ENCODE measurements at places on chromosomes 5 and 9. TPM values are rescaled to one million over a fixed set of nuclear protein-coding genes. Genes with fewer than 3 reads are reported as not detected.

GRCh38 chr9:94974154-94974879 is 247.8 kb downstream of the AOPEP start:
- no peak for DNase-seq

DNA sequence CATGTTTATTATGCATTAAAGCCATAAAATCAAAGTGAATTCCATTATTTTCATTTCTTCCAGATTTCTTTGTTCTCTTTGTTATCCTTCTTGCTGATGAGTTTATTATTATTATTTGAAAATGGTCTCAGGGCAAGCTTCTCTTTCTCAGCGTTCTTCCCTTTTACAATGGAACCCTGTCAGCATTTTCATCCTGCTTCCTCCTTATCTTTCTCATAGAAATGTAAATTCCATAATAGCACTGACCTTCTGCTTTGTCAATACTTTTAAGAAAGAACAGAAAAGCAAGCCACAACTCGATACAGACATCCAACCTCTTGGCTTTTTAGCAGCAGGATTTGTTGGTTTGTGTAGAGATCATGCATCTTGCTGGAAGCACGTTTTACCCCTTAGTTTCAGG is 114.0 kb upstream of the BASP1 start:
- DNase-seq, result no peak

DNA sequence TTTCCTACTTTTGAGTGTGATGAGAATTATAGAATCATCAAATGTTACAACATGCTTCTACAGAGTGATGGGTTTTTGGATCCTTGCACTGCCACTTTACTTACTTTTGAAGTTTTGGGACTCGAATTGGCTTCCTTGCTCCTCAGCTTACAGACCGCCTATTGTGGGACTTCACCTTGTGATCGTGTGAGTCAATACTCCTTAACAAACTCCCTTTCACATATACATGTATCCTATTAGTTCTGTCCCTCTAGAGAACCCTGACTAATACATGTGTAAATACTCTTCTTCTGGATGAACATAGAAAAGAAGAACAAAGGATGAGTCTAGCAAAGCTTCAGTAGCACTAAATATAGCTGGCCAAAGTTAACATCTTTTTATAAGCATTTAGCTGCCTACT is 98.7 kb upstream of the PDE4D start:
- no peak for DNase-seq

DNA sequence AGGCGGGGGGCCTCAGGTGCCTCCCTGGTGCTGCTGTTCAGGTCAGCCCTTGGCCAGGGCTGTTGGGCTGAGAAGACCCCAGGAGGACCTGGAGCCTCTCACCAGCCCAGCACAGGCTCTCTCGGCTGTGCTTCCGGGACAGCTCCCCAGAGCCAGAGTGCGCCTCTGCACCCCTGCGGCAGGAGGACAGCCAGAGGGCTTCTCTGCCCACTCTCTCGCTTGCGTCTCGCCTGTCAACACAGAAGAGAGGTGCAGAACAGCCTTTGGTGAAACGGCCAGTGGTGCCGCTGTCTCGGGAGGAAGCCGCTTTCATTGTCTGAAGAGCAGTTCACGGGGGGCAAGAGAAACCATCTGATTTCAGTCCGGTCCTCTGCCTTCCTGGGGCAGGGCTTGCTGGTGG is 3.8 kb upstream of the NACC2 start:
- DNase-seq, result no peak

DNA sequence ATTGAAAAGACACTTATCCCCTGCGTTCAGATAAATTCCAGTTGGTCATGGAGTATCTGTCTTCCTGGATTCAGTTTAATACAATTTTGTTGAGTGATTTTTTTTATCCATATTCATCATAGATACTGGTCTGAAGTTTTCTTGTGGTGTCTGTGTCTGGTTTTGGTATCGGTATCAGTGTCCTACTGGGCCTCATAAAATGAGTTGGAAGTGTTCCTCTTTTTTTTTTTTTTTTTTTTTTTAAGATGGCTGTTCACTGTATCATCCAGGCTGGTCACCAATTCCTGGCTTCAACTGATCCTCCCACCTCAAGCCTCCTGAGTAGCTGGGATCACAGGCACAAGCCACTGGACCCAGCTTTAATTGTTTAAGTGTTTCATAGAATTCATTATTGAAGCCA is 2.9 kb upstream of the CAMSAP1 start:
- no peak for DNase-seq

DNA sequence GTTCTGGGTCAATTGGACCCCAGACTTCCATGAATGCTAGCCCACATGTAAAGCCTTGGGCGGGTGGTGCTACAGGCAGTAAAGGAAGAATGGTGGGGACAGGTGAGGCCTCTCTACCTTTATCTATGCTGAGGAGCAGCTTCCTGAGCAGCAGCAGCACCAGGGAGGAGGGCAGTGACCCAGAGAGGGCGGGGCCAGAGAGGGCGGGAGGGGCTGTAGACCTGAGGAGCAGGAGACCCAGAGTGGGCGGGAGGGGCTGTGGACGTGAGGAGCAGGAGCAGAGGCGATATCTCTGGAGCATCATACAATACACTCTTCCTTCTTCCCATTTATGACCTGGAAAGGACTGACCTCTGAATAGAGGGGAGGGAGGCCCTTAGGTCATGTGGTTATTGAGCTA is 165.9 kb downstream of the MTRR start:
- DNase-seq, result no peak

- DNase-seq, result peak; percentile 84
Observed at GRCh38 chr5:102532123-102532522, 33.3 kb upstream of the SLCO6A1 start.

- DNase-seq, result no peak
Observed at GRCh38 chr5:61051267-61051666, 106.3 kb downstream of the NDUFAF2 start.

GRCh38 chr9:87386490-87387025 is 111.1 kb upstream of the DAPK1 start:
- no peak for DNase-seq

DNA sequence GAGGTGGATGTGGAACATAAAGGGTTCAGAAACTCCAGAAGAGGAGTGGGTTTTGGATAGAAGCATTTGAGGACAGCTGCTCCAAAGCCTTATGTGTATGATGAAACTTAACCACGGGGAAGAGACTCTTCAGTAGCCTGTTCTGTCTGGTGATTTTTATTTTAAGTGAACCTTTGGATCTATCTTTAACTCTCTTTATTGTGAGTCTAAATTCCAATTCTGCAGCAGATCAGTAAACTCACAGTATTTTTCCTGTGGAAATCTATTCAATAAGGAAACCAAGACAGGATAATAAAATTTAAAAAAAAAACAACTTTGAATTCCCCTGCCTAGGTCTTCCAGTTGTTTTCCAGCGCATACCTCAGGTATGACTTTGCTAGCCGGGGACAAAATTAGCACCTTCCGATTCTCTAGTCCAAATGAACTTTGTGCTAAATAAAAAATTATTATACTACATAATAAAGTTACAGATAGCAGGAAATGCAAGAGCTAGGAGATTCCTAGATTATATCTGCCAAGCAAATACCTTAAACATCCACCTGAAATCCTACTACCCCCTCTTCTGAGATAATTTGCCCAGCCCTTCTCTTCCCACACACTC is 101.9 kb downstream of the NLN start:
- no peak for DNase-seq

DNA sequence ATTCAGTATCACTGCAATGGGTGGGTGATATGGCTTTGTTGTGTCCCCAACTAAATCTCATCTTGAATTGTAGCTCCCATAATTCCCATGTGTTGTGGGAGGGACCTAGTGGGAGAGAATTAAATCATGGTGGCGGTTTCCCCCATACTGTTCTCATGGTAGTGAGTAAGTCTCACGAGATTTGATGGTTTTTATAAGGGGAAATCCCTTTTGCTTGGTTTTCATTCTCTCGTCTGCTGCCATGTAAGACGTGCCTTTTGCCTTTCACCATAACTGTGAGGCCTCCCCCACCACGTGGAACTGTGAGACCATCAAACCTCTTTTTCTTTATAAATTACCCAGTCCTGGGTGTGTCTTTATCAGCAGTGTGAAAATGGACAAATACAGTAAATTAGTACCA is 9.5 kb upstream of the NANS start:
- no peak for DNase-seq

The GLRA1 gene
- not detected for polyA plus RNA-seq

The TRIM14 gene
- polyA plus RNA-seq, result 1.1 TPM

All from hindlimb muscle (tissue), 1 donor.